ENCODE measurements at places on chromosomes 7 and 10.

- no peak for DNase-seq
Measured at GRCh38 chr7:69677881-69678493, 79.7 kb downstream of the AUTS2 start.

GRCh38 chr10:78715435-78715834 lies 353.3 kb upstream of the ZMIZ1 start:
- DNase-seq, result no peak

GRCh38 chr7:130648580-130648979 lies 20.0 kb downstream of the COPG2 start:
- no peak for DNase-seq

DNA sequence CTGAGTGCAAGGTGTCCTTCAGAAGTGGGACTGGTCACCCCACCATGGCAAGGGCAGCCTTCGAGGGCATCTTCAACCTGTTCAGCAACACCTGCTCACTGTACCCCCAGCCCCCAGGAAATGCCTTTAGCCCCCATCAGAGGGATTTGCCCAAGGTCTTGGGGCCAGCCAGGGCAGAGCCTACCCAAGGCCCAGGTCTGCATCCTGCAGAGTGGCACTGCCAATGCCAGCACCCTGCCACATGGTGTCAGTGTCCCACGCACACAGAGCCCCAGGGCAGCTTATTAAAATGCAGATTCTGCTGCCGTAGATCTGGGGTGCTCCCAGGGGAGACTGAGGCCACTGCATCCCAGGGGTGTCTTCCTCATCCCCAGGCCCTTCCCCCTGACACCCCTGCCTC lies 106.2 kb upstream of the KCTD7 start:
- DNase-seq, result no peak

- DNase-seq, result no peak
Measured at GRCh38 chr7:33744293-33745075, 160.9 kb upstream of the BMPER start.

DNA sequence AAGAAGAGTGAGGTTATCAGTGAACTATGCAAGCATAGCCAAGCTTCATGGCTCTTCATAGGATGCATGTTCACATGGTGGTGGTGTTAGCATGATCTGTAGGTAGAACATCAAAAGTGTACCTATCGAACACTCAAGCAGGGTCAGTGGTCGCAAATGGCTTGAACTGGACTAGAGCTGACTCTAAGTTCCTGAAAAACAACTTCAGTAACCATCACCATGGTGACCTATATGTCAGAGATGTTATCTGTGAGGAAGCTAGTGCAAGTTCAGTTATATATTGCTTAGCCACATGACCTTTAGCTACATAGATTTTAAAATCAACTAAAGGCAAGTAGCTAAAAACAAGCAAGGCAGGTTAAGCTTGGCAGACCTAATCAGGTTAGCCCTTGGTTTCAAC lies 163.1 kb upstream of the AGR3 start:
- no peak for DNase-seq

GRCh38 chr10:2619472-2619871 lies 447.9 kb upstream of the PFKP start:
- DNase-seq, result no peak

DNA sequence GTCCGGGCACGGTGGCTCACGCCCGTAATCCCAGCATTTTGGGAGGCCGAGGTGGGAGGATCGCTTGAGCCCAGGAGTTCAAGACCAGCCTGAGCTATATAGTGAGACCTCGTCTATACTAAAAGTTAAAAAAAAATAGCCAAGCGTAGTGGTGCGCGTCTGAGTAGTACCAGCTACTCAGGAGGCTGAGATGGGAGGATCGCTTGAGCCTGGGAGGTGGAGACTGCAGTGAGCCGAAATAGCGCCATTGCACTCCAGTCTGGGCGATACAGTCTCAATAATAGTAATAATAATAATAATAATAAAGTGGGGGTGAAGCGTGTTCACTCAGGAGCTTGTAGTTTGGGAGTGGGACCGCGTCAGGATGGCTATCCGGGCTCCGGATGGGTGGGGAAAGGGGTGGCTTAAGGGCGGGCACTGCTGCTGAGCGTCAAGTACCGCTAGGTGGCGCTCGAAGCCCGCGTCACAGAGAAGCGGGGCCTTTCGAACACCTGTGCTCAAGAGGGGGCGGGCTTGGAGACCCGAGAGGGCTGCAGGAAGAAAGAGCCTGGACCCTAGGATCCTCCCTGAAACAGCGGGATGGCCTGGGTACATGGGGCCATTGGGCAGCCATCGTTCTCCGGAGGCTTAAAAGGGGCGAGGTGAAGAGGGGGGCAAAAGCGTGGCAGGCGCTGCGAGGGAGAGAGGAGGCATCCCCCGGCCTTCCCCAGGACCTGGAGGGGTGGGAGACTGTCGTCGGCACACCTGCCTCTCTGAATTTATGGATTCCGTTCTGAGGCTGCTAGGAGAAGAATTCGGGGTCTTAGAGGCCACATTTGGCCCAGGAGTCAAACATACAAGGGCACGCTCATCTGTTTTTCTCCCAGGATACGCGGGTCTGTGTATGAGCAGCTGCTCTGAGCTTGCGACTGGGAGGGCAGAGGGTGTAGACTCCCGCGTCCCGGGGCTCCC lies 14.5 kb downstream of the LBX1 start:
- DNase-seq, result no peak

GRCh38 chr7:98105942-98106544 lies 619 bp upstream of the LMTK2 start:
- no peak for DNase-seq

- no peak for DNase-seq
Measured at GRCh38 chr10:79928028-79928583, 20.8 kb downstream of the SFTPD start.

DNA sequence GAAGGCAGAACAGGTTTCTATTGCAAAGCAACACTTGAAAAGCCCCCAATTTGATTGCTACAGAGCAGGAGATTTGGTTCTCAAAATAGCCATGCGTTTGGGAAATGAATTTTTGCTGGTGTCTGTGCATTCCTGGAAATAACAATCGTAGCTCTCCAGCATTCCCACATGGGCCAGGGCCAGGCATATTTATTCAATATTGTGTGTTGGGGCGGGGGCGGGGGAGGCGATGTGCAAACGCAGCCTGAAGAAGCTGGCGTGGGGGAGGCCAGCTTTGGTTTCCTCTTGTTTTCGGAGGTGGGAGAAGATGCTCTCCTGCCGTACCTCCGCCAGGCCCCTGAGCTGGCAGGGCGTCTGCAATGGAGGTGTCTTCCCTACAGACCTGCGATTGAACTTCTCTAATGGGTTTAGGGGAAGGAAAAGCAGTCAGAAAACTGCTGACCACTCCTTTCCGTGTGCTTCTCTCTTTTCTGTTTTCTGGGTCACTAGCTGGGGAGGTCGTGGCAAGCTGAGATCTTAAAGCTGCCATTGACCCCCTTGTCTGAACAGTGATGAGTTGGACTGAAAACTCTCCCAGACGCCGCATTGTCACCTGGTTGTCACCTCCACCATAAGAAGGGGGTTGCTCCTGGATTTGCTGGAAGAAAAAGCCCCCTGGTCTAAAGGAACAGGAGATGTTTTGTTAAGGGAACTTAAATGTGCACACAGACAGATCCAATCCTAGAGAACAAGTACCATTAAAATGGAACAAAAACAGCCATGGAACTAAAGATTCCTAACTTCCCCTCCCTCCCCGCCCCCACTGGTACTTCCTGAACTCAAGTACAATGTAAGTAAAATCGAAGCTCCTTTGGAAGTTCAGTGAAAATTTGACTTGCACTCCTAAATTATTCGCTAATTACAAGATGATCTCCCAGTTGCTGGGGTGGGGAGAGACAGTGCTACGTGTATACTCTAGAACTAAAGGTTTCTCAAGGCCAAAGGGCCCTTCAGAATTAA lies 56.4 kb upstream of the HABP2 start:
- DNase-seq, result no peak

DNA sequence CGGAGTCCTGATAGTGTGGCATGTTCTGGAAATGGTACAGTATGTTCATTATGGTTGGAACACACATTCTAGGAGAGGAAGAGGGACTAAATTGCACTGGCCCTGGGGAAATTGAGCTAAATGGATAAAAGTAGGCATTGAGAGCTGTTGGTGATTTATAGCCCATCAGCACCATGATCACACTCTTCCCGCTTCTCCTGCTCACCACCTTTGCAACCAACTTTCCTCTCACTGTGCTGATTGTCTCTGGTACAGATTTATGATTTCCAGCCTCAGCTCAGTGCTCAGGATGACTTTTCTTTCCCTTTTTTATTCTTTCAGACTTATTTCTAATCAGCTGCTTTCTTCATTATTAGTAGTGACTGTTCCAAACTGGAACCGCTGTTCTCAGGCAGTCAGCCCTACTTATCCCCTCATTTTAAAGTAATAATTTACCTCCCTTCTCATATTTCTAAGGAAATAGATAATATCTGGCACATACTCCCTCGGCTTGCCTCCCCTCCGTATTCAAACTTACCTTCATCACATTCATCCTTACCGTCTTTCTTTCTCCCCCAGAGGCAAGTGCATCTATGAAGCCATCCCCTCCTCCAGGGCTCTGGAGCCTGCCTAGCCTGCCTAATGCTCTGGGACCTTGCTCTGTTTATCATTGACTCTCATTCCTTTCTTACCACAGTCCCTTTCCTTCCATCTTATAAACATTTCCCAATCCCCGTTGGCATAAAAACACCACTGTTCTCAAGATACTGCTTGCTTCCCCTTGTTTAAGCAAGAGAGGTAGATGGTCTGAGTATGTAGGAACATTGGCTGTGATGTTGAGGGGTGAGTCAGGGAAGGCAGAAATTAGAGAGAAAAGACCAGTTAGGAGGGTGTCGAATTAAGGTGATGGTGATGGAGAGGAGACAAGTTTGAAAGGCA lies 51.6 kb upstream of the RPA3 start:
- DNase-seq, result no peak

DNA sequence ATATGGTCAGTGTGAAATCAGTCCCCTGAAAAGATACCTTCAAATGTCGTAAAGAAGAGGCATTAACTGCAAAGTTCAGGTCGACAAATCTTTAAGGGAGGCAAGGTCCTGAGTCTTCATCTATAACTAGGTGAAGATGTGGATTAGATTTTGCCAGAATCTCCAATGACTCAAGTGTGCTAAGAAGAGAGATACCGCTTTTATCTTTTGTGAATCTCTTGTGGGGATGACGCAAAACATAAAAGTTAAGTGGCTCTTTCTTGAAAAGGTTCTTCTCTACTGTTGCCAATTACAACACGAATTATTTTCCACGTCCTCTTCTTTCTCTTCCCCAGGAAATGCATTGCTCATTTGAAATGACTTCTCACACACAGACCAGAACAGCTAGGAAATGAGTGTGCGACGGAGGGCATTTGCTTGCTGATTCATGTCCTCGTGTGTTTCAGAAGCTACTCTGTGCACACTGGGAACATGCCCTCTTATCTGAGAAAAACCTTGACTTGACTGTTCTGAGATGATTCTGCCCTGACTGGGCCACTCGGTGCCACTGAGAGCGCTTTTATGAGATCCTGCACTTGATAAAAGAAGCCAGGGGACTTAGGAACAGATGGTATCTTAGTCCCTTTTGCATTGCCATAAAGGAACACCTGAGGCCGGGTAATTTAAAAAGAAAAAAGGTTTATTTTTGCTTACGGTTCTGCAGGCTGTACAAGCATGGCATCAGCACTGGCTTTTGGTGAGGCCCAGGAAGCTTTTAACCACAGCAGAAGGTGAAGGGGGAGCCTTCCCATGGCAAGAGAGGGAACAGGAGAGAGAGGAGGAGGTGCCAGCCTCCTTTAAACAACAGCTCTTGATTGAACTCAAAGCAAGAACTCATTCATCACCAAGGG lies 169.5 kb upstream of the PFKP start:
- DNase-seq, result no peak

DNA sequence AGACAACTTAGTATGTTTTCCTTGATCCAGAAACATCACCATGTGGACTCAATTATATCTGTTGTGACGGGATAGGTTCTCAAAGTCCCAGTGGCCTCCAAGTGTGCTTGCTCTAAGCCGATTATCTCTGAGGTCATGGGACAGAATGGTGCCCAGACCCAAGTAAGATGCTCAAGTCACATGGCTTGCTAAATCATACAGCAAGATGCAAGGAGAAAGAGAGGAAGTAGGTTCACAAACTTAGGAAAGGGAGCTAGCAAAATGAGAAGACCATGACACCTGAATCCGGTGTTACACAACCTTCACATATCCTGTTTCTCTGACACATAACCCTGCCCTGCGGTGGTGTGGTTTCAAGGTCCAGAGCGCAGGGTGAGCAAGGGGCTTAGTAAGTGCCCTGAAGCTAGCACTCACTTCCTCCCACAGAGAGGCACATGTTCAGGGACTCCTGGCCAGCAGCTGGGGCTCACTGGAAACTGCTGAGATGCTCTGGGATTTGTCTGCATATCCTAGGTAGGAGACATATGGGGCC lies 590.9 kb upstream of the ANKRD30A start:
- DNase-seq, result no peak

DNA sequence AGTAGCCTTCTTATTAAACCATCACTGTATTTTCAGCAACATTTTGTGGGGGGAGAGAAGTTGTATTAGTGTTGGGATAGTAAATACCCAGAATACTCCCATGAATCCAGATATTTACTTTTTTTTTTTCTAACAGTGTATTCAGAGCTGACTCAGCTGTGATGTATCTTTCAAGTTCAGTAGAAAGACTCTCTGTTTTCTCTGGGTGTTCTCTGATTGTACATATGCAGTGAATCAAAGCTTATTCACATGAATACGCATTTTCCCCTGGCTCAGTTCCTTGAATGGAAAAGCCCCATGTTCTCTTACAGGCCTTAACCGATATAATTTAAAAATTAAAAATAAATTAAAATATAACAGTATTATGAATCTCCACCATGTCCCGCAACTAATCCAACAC lies 1.3 kb downstream of the TFPI2 start:
- DNase-seq, result no peak

DNA sequence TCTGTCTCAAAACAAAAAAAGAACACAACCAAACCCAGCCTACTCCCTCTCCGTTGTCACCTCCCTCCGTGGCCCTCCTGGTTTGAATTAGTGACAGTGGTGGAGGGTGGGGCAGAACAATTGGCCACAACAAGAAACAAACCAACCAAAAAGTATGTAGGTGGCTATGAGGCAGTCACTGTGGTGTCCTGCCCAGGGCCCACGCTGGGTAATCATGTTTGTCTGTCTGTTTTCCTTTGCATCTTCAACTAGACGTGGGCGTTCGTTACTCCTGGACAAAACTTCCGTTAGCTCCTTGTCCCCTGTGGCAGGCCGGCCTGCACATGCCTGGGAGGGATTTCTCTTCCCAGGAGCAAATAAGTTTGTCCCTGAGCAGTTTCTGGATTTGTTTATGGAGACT lies 78.4 kb downstream of the XRCC2 start:
- DNase-seq, result no peak

GRCh38 chr7:148014541-148014940 lies 576.0 kb upstream of the C7orf33 start:
- DNase-seq, result no peak

GRCh38 chr7:35003679-35004303 lies 33.5 kb downstream of the DPY19L1 start:
- DNase-seq, result no peak
